ENCODE measurements at places on chromosomes 7 and 10. TPM values are rescaled to one million over a fixed set of nuclear protein-coding genes. Genes with fewer than 3 reads are reported as not detected.
A peak's percentile ranks its signal among the peaks of the same experiment; 100 is the strongest.

- DNase-seq, result peak; percentile 81
Measured at GRCh38 chr7:149624006-149624405, 126.4 kb upstream of the ZNF746 start.

DNA sequence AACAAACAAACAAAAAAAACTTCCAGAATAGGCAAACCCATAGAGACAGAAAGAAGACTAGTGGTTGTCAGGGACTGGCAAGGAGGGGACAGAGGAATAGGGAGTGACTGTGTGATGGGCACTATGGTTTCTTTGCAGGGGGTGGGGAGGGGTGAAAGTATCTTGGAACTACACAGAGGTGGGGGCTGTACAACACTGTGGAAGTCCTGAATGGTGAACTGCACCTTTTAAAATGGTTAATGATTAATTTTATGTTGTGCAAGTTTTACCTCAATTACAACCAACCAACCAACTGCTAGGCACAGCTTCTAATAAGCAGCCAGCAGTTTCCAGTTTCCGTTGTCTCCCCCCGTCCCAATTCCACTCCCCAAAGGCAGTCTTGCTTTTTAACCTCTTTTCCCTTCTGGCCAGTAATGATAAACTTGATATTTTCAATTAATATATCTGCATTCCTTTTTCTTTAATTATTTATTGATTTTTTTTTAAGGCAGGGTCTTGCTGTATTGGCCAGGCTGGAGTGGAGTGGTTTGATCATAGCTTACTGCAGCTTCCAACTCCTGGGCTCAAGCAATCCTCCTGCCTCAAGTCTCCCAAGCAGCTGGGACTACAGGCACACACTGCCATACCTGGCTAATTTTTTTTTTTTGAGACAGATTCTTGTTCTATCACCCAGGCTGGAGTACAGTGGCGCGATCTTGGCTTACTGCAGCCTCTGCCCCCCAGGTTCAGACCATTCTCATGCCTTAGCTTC, 46.8 kb downstream of the HIP1 start:
- peak; percentile 5 for DNase-seq

DNA sequence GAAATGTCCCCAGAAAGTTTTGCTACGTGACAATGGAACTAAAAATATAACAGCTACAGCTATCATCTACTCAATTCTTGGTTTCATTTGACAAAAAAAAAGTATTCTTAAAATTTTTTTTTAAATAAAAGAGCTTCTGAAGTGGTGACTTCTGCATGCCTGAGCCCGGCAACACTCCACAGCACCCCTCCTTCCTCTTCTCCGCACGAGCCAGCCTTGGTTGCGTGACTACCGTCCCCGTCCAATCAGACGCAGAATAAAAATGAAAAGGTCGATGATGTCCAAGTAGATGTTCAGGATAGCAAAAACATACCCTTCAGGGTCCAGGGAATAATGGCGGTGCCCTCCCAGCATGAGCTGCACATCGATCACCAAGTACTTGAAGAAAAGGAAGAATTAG, 34.5 kb upstream of the GATAD1 start:
- no peak for DNase-seq

DNA sequence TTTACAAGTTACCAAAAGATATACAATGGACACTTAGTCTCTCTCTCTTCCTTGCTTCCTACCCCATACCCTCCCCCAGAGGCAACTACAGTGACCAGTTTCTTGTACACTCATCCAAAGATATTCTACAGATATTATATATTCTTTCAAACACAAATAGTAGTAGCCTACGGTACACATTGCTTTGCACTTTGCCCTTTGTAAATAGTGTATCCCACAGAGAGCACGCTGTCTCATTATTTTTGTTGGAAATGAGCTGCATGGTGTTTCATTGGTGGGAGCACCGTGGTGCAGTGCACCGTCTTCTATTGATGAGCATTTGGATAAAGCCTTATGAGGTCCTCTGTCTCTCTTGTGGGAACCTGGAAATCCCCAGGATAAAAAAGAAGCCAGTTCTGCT, 24.2 kb downstream of the STRA8 start:
- no peak for DNase-seq

SFTPA1 gene
- total RNA-seq, result 0.83 TPM

GRCh38 chr7:117184367-117184766, 138.5 kb downstream of the WNT2 start:
- DNase-seq, result no peak

PILRA gene
- total RNA-seq, result 15.3 TPM

GRCh38 chr10:71966046-71967004, 2.1 kb downstream of the CHST3 start:
- DNase-seq, result peak; percentile 59

AKR1C4 gene
- total RNA-seq, result not detected

GRCh38 chr7:78164459-78164858, 365.9 kb downstream of the PHTF2 start:
- DNase-seq, result no peak

GRCh38 chr10:17910125-17910789, 41.5 kb upstream of the SLC39A12 start:
- DNase-seq, result no peak

DNA sequence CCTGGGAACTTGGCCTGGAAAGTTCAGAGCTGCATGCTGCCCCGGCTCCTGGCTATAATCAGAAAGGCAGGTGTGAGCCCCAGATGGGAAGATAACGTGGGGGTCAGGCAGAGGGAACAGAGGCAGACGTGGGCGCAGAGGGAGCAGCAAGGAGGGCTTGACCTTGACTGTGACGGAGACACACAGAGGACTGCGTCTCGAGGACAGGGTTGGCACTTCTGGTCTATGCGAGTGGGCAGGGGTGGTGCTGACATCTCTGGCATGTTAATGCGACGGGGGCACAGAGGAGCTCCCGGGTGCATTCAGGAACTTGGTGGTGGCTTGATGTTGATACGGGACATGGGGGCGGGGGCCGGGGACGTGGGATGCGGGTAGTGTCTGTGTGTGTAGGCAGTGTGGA, 232.1 kb upstream of the GRB10 start:
- DNase-seq, result no peak

DNA sequence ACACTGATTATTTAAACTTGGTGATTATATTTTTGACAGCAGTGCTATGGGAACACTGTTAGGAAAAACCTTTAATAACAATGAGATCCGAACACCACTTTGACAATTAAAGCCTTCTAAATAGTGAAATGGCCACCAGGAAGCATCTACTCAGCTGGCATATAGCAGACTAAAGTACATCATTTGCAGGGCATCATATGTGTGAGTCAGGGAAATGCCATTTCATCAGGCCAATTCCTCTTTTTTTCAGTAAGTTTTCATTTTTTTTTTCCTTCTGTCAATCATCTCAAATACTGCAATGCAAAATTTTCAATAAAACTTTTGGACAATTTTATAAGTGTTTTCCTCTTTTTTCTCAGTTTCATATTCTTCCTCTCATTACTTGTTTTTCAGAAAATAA, 521.4 kb upstream of the SEMA3D start:
- DNase-seq, result no peak

DNA sequence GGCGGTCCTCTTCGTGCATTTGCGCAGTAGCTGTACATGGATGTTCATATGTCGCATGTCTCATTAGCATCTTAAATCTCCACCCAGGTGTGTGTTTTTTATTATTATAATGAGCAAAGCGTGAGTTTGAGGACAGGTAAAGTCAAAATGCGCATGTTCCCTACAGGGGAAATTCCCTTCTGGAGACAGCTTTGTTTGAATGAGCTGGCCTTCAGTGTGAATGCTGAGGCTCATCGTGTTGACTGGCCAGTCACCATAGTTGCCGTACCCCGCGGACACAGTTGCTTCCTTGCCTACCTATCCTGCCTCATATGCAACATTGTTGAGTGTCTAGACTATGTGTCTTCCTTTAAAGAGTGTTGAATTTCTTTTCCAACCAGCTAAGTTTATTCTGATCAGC, 13.6 kb downstream of the LYZL1 start:
- DNase-seq, result no peak

DNA sequence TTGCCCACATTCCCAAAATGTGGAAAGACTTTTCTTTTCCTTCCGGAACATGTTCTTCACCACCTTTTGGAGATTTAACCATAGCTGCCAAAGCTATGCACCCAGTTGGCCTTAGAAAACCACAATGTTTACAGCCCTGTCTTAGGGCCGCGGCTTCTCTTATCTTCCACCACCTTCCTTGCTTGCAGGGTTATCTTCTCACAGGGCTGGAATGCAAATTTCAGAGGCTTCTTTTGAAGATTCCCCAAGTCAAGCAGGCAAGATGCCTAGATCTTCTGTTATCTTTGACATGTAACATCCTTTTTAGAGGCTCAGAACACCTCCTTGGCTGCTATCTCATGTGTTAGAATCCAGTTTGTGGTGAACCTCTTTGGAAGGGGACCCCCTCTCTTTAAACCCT, 11.1 kb downstream of the KCTD7 start:
- no peak for DNase-seq

- DNase-seq, result no peak
Measured at GRCh38 chr10:96366508-96366907, 7.7 kb upstream of the OPALIN start.

DNA sequence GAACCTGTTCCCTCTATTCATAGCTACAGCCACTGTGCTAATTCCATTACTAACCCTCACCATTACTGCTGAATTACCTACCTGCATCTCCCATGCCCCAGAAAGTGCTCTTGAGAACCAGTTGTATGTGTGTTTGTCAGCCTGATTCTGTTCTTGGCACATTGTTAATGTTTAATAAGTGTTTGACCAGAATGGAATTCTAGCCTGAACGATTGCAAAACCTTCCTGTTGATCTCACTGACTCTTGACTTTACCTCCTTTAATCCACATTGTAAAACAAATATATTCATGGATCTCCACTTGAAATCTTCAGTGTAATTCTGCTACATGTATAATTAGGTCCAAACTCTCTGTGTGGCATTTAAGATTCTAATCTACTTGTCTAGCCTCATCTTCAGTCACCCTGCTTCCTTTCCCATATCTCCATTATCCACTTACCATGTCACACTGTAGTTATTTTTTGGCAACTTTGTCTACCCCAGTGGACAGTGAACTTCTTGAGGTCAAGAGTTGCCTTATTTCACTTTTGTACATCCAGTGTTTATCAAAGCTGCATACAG, 4.9 kb downstream of the ZNF277 start:
- no peak for DNase-seq

ACSM6 gene
- not detected for total RNA-seq

DNA sequence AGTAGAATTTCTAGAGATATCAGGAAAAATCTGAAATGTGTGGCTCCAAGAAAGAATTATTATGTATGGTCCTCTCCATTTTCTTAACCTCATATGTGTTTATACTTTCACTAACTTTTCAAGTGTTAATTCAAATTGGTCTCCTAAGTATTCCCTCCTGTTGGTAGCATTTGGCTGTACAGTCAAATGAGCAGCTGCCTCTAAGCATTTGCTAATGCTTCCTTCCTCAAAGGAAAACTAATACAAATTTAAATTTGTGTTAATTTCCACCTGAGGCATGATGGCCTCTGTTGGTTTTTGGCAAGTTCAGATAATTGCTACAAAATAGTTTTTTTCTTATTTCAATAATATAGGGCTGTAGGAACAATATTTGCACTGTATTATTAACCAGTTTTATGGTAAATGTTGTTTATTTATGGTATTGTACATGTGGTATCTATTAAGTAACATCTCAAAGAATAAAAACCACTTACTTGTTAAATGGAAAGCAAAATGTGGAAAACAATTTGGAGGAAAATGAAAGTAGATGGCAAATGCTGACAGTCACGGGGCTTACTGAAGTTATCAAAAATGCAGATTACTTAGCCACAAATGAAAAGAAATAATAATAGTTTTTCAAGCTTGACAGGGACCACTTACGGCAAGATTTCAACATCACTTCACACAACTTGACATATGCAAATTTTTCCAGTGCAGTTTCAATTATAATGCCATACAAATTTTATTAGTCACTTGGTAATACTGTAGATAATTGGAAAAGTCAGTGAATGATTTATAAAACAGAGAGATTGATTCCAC, 299.3 kb upstream of the MEOX2 start:
- DNase-seq, result no peak

DNA sequence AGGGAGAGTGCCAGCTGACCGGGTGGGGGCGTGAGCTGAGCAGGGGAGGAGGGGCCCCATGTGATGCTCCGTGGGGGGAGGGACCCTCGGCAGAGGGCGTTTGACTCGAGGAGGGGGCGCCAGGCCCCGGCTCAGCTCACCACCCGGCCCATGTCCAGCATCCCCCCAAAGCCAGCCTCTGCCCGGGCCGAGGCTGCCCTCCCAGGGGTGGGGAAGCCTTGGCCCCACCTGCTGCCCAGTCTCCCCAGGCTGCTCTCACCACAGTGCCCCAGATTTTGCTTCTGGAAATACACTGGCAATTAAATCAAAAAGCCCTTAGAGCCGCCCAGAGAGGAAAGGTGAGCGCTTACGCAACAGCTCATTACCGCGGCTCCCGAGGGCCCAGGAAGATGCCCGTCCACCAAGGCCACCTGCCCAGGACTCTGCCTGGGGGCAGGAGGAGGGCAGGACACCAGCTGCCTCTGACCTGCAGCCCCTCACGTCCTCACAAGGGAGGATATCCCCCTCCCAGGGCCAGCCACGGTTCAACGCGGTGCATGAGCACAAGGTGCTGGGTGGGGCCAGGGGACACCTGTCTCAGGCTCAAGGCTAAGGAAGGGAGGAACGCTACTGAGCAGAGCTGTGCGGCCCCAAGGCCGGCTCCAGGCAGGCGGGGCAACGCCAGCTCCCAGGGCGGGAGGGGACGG, 70.0 kb upstream of the INPP5A start:
- DNase-seq, result no peak

DNA sequence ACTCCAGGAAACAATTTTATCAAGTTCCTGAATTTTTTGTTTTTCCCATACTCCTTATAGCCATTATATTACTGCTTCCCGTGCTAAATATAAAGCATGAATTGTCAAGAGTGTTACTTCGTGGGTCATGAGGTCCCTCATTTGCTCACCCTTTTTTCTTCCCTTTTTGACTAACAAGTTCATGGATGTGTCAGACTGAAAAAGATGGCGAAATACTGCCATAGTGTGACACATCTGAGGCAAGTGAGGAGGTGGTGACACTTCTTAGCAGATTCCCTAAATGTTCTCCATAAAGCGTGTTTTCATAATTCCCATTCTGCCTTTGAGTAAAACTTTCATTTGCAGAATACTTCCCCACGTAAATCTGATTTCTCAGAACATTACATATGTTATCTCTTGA, 269.6 kb upstream of the FZD1 start:
- no peak for DNase-seq

GRCh38 chr7:117777335-117778142, 95.7 kb downstream of the CTTNBP2 start:
- no peak for DNase-seq

SMO gene
- total RNA-seq, result 8.5 TPM

DNA sequence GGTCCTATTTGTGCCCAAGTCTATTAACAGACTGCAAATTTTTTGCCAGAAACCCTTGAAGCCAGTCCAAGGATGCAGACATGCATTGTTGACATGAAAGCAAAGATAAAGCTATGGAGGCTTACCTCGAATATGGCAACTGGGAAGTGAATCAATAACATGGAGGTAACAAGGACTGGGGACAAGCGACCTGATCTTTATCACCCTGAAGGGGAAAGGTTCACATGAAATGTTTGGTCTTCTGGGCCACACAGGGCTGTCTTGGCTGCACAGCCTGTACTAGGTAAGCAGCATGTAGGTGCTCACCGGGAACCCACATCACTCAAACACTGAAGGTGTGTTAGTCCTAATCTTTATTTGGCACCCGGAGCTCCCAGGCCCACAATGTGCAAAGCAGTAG, 17.9 kb downstream of the ERCC6 start:
- no peak for DNase-seq

Data from posterior vena cava (tissue), 2 donors.